Upper lobe of right lung (tissue), 1 donor: ENCODE measurements at places on chromosomes 6 and 20. TPM values are rescaled to one million over a fixed set of nuclear protein-coding genes. Genes with fewer than 3 reads are reported as not detected.
A peak's percentile ranks its signal among the peaks of the same experiment; 100 is the strongest.

Gene SLC17A2
- not detected for total RNA-seq

Gene AMD1
- total RNA-seq, result 61.7 TPM

GRCh38 chr20:37319151-37319671 lies 26.7 kb upstream of the SRC start:
- DNase-seq, result no peak
- H3K27me3 ChIP-seq, result no peaks in the 10 kb centered on the region
- H3K27ac ChIP-seq, result no peak overlapping the region

Gene PHACTR2
- 142 TPM for total RNA-seq

DNA sequence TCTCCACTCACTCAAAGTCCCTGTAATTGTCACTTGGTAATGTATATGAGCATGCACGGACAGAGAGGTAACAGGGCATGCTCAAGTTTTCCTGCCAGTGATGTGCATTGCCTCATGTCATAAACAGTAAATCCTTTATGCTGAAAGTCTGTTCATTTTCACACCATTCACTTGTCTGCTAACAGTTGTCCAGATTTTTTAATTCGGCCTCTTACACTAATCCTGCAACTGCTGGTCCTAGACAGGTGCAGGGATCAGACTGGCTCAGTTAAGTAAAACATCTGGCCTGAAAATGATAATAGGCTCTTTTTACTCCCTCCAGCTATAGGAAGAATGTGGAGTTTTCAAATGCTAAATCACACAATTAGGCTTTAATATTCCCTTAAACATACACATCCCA lies 185.4 kb upstream of the VGLL2 start:
- H3K4me1 ChIP-seq, result no peaks in the 10 kb centered on the region
- no peaks in the 10 kb centered on the region for H3K27me3 ChIP-seq
- H3K27ac ChIP-seq, result no peak overlapping the region

DNA sequence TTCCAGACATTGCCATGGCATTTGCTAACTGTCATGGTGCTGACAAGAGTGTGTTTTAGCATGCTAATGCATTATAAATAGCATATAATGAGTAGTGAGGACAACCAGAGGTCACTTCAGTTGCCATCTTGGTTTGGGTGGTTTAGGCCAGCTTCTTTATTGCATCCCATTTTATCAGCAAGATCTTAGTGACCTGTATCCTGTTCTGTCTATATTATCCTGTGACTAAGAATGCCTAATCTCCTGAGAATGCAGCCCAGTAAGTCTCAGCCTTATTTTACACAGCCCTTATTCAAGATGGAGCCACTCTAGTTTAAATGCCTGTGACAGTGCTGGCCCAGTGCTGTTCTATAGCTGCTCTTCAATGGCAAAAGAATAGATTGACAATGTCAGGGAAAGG lies 781.0 kb upstream of the ADGRB3 start:
- no peak overlapping the region for H3K27ac ChIP-seq
- DNase-seq, result no peak
- no peaks in the 10 kb centered on the region for H3K4me1 ChIP-seq
- H3K4me3 ChIP-seq, result no peak overlapping the region
- no peaks in the 10 kb centered on the region for H3K36me3 ChIP-seq

Gene FAM229B
- 8.2 TPM for total RNA-seq

GRCh38 chr6:47690791-47691190 lies 7.6 kb upstream of the ADGRF4 start:
- no peak for DNase-seq
- H3K27ac ChIP-seq, result no peak overlapping the region
- no peaks in the 10 kb centered on the region for H3K4me1 ChIP-seq
- no peaks in the 10 kb centered on the region for H3K27me3 ChIP-seq

Gene ULBP2
- 2.3 TPM for total RNA-seq

Gene RNF182
- 6.1 TPM for total RNA-seq

Gene CYP24A1
- total RNA-seq, result 0.17 TPM

Gene EMILIN3
- total RNA-seq, result not detected

Gene GRIK2
- total RNA-seq, result 0.38 TPM

Gene COL19A1
- not detected for total RNA-seq

- no peaks in the 10 kb centered on the region for H3K27me3 ChIP-seq
- DNase-seq, result no peak
- peaks cover 12% of the 10 kb centered on the region for H3K4me1 ChIP-seq
- H3K27ac ChIP-seq, result no peak overlapping the region
- H3K36me3 ChIP-seq, result no peaks in the 10 kb centered on the region
Measured at GRCh38 chr6:18044108-18044783, 56.8 kb upstream of the KIF13A start.

- H3K36me3 ChIP-seq, result no peaks in the 10 kb centered on the region
- DNase-seq, result peak; percentile 85
- no peaks in the 10 kb centered on the region for H3K27me3 ChIP-seq
Measured at GRCh38 chr6:37029249-37029971, 24.0 kb downstream of the FGD2 start.

GRCh38 chr6:113997116-113997515 lies 26.2 kb upstream of the HDAC2 start:
- no peaks in the 10 kb centered on the region for H3K4me1 ChIP-seq
- H3K4me3 ChIP-seq, result no peak overlapping the region
- H3K27ac ChIP-seq, result no peak overlapping the region
- no peaks in the 10 kb centered on the region for H3K27me3 ChIP-seq
- no peak for DNase-seq

DNA sequence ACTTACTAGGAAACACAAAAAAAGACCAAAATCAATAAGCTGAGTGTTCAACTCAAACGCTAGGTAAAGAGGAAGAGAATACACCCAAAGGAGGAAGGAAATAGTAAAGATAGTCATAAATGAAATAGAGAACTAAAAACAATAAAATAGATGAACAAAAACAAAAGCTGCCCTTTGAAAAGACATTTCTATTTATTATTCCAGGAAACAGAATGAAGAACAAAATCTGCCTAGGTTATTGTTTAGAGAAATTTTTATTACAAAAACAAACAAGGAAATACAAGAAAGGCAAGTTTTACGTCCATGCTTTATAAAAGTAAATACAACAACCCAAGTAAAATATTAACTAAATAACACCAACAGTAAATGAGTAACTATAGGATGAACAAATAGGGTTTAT lies 20.1 kb downstream of the HLA-DMB start:
- DNase-seq, result no peak
- no peak overlapping the region for H3K4me3 ChIP-seq
- no peak overlapping the region for H3K27ac ChIP-seq
